Type B pancreatic cell (in vitro differentiated cells): ENCODE measurements at places on chromosomes 5 and 9. TPM values are rescaled to one million over a fixed set of nuclear protein-coding genes. Genes with fewer than 3 reads are reported as not detected.

DNA sequence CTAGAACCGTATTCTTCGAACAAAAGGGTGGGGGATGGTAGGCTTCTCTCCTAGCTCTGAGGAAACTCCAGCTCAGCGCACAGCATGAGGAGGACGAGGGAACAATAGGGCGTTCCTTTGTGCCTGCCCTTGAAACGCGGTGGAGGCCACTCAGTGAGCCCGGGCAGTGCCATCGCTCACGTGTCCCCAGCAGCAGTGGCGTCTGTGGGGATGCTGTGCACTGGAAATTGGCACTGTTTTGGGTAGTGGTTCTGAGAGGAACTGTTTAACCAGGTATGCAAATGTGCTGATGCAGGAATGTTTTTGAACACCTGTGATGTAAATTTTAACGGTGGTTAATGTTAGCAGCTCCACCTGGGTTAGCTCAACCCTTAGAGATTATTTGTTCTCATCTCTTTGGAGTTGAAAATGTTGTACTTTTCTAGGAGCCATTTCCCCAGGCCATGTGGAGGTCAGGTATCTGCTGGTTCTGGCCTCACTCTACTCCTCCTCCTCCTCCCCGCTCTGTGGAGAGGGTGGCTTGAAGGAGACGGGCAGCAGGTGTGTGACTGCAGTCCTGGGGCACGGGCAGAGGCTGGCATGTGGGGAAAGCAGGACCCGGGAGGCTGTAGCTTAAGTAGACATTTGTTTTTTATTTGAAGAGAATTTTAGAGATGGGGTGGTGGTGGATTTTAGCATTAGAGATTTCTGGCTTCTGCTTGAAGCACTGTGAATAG, 48.3 kb downstream of the EHMT1 start:
- no peak for DNase-seq
- H3K4me3 ChIP-seq = no peak overlapping the region
- H3K27me3 ChIP-seq = no peaks in the 10 kb centered on the region
- peaks cover 32% of the 10 kb centered on the region for H3K36me3 ChIP-seq

GRCh38 chr5:32329395-32329834, 16.7 kb upstream of the MTMR12 start:
- peak overlapping the region; percentile 21 for H3K27ac ChIP-seq
- no peaks in the 10 kb centered on the region for H3K36me3 ChIP-seq
- H3K4me3 ChIP-seq = no peak overlapping the region

DNA sequence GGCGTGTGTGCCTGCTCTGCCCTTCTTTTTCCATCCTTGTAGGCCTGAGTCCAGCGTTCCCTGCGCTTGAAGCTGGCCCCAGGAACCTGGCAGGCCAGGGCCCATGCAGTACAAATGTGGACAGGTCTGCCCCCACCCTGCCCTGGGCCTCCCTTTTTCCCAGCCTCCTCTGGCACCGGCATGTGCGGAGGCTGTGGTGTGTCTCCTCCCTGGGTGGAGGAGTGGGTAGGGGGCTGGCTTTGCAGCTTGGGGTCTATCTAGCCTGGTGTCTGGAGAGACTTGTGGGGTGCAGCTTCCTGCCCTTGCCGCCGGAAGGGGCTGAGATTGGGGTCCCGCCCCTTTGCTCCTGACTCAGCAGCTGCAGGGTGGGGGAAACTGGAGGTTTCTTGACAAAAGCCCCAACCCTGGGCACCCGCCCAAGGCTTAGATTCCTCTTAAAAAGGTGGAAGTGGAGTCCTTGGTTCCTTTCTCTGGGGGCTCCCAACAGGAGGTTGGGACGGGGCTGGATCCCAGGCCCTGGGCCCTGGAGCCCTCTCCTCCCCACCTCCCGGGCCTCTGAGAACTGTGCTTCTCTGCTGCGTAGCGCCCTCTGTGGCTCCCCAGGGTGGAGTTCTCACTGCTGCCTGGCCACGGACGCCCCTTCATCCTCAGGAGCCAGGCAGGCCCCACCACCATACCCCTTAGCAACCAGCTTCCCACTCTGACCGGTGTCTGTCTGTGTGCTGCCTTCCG, 18.0 kb downstream of the RXRA start:
- no peaks in the 10 kb centered on the region for H3K36me3 ChIP-seq
- no peak for DNase-seq
- H3K4me3 ChIP-seq = no peak overlapping the region
- H3K4me1 ChIP-seq = peaks cover 33% of the 10 kb centered on the region
- H3K27me3 ChIP-seq = no peaks in the 10 kb centered on the region

GRCh38 chr9:104074876-104075275, 19.2 kb upstream of the SMC2 start:
- H3K36me3 ChIP-seq = no peaks in the 10 kb centered on the region
- no peak for DNase-seq
- no peaks in the 10 kb centered on the region for H3K27me3 ChIP-seq
- H3K4me3 ChIP-seq = no peak overlapping the region
- no peaks in the 10 kb centered on the region for H3K4me1 ChIP-seq
- no peak overlapping the region for H3K27ac ChIP-seq

GRCh38 chr5:1541702-1542400, 18.1 kb upstream of the LPCAT1 start:
- no peaks in the 10 kb centered on the region for H3K4me1 ChIP-seq
- H3K27ac ChIP-seq = no peak overlapping the region

GRCh38 chr5:96459313-96460121, 26.5 kb upstream of the PCSK1 start:
- H3K4me1 ChIP-seq = no peaks in the 10 kb centered on the region
- no peak for DNase-seq
- no peak overlapping the region for H3K27ac ChIP-seq
- no peaks in the 10 kb centered on the region for H3K36me3 ChIP-seq
- H3K4me3 ChIP-seq = no peak overlapping the region

GRCh38 chr9:69554945-69555344, 117.2 kb downstream of the APBA1 start:
- peaks cover 15% of the 10 kb centered on the region for H3K27me3 ChIP-seq
- H3K4me3 ChIP-seq = no peak overlapping the region
- no peak for DNase-seq

- no peaks in the 10 kb centered on the region for H3K36me3 ChIP-seq
- peaks cover 29% of the 10 kb centered on the region for H3K27me3 ChIP-seq
- H3K4me1 ChIP-seq = peaks cover 15% of the 10 kb centered on the region
- no peak overlapping the region for H3K4me3 ChIP-seq
- DNase-seq = no peak
Measured at GRCh38 chr9:99181621-99182020, 40.1 kb downstream of the ALG2 start.

Gene INSL4
- 0.29 TPM in 1 of 2 replicates, not detected in the other for total RNA-seq

Gene HTR4
- 0.29 and 1.4 TPM in 2 replicates for total RNA-seq

Gene GMCL2
- not detected in 2 replicates for total RNA-seq

Gene FAM219A
- total RNA-seq = 13.4 and 22.4 TPM in 2 replicates

Gene C9orf43
- total RNA-seq = 0.80 and 0.88 TPM in 2 replicates

Gene IL9
- not detected in 2 replicates for total RNA-seq
